ENCODE measurements at places on chromosomes 5 and 9. TPM values are rescaled to one million over a fixed set of nuclear protein-coding genes. Genes with fewer than 3 reads are reported as not detected.

- DNase-seq = peak; percentile 63
Observed at GRCh38 chr9:126722252-126722921, 82.5 kb upstream of the ZBTB43 start.

GRCh38 chr5:67289763-67290521 is 93.3 kb upstream of the CD180 start:
- DNase-seq = no peak

Gene GPR21
- total RNA-seq = not detected

Gene SLC46A2
- total RNA-seq = 1.3 TPM

Gene SCGB3A1
- not detected for total RNA-seq

Gene FST
- total RNA-seq = 2.1 TPM
